ENCODE measurements at places on chromosomes 11 and 22. TPM values are rescaled to one million over a fixed set of nuclear protein-coding genes. Genes with fewer than 3 reads are reported as not detected.

Gene SGSM1
- 4.1 TPM for polyA plus RNA-seq

Gene C22orf31
- 0.98 TPM for polyA plus RNA-seq

Gene SPON1
- 85.4 TPM for polyA plus RNA-seq

Gene FGF3
- polyA plus RNA-seq = not detected

Gene ST14
- 22.3 TPM for polyA plus RNA-seq

Gene UEVLD
- 20.8 TPM for polyA plus RNA-seq

Gene SLC35E4
- 1.6 TPM for polyA plus RNA-seq

Gene KDELR3
- polyA plus RNA-seq = 7.2 TPM

Gene KRTAP5-7
- not detected for polyA plus RNA-seq

Gene PARVG
- polyA plus RNA-seq = 3.4 TPM

Gene JAML
- 4.5 TPM for polyA plus RNA-seq

Gene RFPL2
- polyA plus RNA-seq = not detected

Gene MIF
- polyA plus RNA-seq = 142 TPM

Gene CD81
- 861 TPM for polyA plus RNA-seq

Gene GNAZ
- polyA plus RNA-seq = 3.3 TPM

Gene PES1
- 72.4 TPM for polyA plus RNA-seq

Gene FAM227A
- polyA plus RNA-seq = 5.9 TPM

Gene RFPL3
- polyA plus RNA-seq = not detected

Gene CHCHD10
- 24.0 TPM for polyA plus RNA-seq

Gene BARX2
- polyA plus RNA-seq = 0.57 TPM

Gene GGTLC3
- 0.61 TPM for polyA plus RNA-seq

Gene ALDH3B2
- 1.7 TPM for polyA plus RNA-seq

Gene DENND6B
- 18.0 TPM for polyA plus RNA-seq

Gene SCUBE1
- polyA plus RNA-seq = 0.69 TPM

Gene TCN1
- not detected for polyA plus RNA-seq

Gene OR51A4
- not detected for polyA plus RNA-seq

Gene SLN
- 2.1 TPM for polyA plus RNA-seq

Gene GAS2
- polyA plus RNA-seq = 16.0 TPM

Data from right lung (tissue), 10 donors.